Stromal cell of bone marrow (primary cell): ENCODE measurements at places on chromosomes 11 and 22.

DNA sequence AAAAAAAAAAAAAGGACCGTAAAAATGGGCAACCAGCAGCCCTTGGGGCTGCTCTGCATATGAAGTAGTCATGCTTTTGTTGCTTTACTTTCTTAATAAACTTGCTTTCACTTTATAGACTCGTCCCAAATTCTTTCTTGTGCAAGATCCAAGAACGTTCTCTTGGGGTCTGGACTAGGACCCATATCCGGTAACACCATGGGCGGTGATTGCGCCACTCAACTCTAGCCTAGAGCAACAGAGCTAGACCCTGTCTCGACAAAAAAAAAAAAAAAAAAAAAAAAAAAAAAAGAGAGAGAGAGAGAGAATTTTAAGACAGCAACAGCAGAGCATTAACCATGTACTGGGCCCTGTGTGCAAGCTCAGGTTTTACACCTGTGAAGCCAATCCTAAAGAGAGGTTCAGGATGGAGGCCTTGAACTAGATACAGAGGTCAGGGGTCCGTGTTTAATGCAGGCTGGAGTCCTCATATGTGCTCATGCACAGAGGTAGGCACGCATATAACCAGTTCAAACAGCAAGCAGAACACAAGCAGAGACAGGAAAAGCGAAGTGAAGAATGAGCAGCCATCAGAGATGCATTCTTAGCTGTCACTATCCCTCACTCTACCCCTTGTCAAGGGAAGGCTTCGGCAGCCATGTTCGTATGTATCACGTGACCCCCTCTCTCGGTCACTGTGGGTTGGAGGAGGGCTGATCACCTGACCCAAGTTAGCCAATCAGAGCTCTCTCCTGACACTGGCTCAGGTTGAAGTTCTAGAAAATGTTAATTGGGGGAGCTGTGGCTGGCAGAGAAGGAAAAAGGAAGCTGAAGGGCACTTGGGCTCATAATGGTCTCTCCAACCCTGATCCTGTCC is 16.7 kb upstream of the SYT12 start:
- no peak for DNase-seq

GRCh38 chr11:18320617-18321016 is 1.3 kb downstream of the HPS5 start:
- DNase-seq = no peak

DNA sequence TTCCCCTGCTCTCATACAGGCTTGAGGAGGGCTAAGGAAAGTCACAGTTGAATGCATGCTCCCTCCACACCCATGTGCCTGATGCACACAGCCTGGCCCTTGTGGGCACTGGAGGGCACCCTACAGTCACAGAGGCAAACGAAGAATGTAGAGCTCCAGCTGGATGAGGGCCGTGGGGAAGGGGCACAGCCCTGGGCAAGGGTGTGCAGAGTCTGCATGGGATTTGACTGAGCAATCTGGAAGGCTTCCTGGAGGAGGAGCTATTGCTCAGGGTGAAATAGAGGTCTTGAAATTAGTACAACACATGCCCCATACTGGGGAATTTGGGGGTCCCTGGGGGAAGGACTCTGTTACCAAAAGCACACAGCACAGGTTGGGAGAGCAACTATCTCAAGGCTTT is 64.0 kb downstream of the KCNQ1 start:
- no peak for DNase-seq

DNA sequence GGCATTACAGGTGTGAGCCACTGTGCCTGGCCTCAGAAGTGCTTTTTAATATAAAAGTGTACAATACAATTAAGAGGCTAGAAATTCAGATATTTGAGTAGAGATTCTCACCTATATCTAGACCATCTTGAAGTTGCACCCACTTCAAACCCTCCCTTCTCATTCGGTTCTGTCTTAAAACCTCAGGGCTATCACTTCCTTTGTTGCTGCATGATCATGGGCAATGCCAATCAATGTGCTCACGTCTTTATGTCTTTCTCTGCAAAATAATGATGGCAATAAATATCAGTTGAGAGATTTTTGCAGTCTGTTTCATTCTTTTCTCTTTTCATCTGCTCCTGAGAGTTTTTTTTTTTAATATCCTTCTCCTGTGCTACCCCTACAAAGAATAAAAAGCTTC is 9.3 kb upstream of the NUP160 start:
- no peak for DNase-seq

- no peak for DNase-seq
Measured at GRCh38 chr11:134639586-134640330, 227.7 kb upstream of the B3GAT1 start.

- DNase-seq = peak; percentile 59
Measured at GRCh38 chr22:41217553-41218157, 12.5 kb downstream of the L3MBTL2 start.

- DNase-seq = no peak
Measured at GRCh38 chr11:83976086-83976485, 689.9 kb upstream of the CCDC90B start.

GRCh38 chr22:38699143-38699542 is 1.6 kb downstream of the JOSD1 start:
- DNase-seq = no peak

- DNase-seq = no peak
Measured at GRCh38 chr22:33070600-33070999, 12.4 kb upstream of the SYN3 start.

DNA sequence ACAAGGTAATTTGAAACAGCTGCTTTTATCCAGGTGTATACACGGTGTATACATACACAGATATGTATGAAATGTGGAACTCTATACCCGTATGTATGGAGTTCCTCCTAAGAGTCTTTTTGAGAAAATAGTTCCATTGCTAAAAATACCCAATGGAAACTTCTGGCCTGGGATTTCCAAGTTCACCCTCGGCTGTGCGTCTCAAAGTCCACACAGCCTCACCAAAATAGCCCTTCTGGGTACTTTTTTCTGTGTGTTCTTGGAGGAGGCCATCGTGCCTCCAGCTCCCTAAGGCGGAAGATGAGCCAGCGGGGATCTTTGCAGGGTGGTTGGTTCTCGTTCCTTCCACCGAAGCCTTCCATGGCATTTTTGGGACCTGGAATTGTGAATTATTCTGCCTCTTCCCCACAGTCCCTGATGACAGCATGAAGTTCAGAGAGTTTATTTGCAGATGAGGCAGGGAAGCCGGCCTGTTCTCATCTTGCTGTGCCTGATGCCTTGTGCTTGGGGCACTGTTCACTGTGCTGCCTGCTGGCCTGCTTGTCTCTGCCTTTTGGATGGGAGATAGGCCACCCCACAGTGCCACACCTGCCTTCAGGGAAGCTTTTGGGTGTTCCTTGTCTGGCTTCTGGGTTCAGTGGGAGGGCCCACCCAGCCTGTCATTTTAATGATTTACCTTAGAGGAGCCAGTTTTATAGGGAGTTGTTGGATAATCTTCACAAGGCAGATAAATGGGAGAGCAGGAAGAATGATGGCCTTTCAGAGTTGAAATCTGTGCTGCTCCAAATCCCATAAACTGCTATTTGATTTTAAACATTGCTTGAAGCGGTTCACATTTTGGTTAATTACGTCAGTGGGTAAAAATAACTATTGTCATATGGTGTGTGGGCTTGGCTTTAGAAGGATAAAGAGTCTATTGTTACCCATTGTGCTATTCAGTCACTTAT is 112.7 kb upstream of the OR4B1 start:
- DNase-seq = no peak

DNA sequence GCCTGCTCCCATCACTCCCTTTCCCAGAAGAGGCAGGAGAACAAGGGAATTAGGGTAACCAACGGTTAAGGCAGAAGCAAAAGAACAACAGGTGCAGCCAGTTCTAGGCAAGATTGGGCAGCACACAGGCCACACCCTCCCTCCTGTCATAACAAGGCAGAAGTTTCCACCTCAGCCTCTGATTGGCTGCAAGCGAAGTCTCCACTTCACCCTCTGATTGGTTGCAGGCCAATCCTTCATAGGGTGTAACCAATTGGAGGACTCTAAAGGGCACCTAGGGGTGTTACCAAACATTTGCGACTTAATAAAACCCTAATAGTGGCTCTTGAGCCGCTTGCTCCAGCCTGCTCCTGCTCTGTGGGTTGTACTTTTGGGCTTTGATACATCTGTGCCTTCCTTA is 153.8 kb downstream of the CACNA1I start:
- DNase-seq = no peak

DNA sequence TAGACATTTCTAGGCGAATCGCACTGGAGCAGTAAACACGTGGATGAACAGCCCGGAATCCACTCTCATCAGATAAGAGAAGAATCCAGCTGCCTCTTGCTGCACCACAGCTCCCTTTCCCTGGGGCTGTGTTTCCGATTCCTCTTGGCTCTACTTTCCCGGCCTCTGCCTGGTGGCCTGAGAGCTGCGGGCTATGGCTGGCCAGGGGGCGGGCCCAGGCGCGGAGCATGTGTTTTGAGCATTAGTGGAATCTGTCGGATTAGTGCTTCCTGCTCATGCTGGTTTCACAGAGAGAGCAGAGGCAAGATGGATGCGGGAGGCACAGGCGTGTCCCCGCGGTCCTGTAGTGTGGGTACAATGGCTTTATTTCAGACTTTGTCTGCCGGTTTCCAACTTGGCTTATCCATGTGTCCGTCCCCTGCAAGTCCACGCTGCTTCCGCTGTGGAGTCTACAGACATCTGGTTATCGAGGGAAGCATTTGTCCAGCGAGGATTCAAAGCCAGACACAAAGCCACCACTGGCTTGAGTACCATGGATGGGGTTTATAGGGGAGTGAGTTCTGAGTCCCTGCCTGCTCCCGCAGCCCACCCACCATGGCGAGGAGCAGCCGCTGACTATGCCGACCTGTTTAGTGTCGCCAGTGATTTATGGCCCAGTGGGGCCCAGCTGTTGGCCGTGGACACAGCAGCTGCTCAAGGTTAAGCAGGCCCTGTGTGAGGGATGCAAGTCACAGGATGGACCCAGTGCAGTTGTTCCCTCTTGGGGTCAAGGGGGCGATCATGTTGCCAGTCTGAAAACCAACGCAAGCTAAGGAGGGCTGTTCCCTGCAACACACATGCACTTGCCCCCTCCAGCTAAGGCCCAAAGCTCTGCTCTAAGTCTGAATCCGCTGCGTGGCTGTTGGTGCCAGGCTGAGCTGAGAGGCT is 43.3 kb upstream of the EP300 start:
- DNase-seq = peak; percentile 45

DNA sequence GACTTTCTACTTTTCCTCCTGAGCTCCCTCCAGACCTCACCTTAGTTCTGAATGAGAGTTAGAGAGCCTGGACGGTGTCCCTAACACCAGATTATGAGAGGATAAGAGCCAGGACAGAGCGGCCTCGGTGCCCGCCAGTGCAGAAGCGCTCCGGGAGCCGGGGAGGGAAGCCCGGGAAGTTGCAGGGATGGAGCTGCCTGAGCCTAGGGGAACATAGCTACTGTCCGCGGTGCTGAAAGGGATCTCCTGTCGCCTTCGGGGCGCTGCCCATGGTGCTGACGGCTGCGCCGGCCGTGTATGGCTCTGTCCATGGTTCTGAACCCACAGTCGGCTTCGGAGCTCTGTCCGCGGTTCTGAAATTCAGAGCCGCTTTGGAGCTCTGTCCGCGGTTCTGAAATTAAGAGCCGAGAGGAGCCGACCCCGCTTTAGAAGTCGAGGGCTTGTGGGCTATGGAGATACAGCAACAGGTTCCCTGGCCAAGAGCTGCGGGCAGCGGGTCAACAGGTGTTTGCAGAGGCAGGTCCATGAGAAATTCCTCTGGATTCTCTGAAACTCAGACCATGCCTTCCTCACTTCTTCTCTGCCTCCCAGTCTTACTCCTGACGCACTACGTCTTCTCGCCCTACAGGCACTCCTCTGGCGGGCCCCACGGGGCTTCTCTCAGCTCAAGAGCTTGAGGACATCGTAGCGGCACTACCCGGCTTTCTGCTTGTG is 814 bp downstream of the NPAS4 start:
- DNase-seq = peak; percentile 69

- no peak for DNase-seq
Measured at GRCh38 chr22:46657996-46658947, 38.1 kb downstream of the GRAMD4 start.

- no peak for DNase-seq
Measured at GRCh38 chr22:22215659-22216449, 28.7 kb upstream of the VPREB1 start.

GRCh38 chr22:42433754-42434682 is 1.8 kb upstream of the NFAM1 start:
- DNase-seq = no peak

DNA sequence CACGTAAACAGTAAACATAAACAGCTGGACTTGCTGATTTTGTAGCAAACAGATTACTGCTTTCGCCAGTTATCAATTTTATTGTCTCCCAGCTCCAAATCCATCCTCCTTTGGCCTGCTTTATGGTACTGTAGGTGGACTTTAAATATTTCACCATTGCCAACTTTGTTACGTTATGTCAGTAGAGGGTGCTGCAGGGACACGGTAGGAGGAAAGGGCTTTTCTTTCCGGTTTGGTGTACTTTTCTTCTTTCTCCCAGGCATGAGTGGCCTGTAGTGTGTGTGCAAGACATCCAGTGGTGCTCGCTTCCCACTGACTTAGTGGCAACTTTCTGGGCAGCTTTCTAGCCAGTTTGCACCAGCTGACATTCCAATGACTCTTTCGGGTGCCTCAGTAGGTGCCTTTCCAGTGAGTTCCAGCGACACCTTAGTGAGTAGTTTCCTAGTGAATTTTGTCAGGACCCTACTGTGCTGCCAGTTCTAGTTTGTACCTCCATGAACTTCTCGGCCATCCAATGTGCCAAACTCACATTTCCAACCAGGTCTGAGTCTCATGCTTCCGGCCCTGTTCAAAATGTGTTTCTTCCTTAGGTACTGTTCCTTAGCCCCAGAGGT is 267.6 kb upstream of the TENM4 start:
- DNase-seq = peak; percentile 11

DNA sequence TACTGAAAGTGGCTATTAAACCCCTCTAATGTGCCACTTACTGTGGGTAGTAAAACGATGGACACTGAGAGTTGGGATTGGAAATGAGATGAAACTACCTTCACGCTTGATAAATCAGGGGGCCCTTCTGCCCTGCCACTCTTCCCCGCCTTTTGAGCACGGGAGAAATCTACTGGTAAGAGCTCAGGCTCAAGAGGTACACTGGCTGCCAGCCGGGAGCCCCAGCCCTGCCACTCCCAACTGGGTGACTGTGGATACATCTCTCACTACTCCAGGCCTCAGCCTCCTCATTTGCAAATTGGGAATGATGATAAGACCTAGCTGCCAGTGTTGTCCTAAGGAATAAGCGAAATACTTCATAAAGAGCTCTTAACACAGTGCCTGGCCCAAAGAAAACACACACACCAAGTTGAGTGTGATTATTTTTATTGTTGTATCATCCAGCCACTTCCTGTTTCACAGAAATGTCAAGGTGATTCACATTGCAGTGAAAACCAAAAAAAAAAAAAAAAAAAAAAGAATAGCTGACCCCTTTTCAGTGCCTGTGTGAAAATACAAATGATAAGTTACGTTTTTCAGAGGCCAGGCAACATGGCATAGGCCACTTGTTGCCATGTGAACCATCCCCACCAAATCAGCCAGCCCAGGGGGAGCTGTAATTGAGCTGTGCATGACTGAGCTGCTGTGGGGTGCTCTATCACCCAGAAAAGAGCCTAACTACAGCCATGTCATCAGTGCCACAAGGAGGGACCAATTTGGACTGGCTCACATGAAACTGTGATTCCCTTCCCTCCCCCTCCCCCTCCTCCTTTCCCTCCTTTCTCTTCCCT is 4.4 kb upstream of the ZNRD2 start:
- no peak for DNase-seq
